ENCODE measurements at places on chromosomes 7 and 10. TPM values are rescaled to one million over a fixed set of nuclear protein-coding genes. Genes with fewer than 3 reads are reported as not detected.
A peak's percentile ranks its signal among the peaks of the same experiment; 100 is the strongest.

The BICC1 gene
- total RNA-seq, result 6.4 TPM

GRCh38 chr10:113463777-113464176, 89.1 kb upstream of the HABP2 start:
- no peak for DNase-seq

DNA sequence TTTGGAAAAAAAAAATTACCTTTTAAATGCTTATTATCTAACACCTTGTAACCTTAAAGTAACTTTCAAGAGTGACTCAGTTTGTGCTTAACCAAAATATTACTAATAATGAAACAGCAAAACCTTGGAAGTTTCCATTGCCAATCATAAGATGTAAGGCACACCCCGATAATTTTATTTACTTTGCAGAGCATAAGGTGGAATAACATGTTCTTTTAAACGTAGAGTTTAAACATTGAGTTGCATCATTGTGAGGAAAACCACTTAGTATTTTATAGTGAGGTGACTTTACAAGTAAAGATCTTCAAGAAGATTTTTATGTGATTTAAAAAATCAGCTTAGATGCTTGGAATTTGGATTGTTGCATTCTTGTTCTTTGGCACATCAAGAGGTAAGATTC, at the start of gene PNLIPRP3:
Gene PNLIPRP3, plus strand, starts transcription at position 177 of the 400 bp plus-strand sequence. Its CDS starts 166 bp downstream, at position 343.
- no peak for DNase-seq

GRCh38 chr10:127968027-127968441, 61.1 kb downstream of the PTPRE start:
- no peak for DNase-seq

DNA sequence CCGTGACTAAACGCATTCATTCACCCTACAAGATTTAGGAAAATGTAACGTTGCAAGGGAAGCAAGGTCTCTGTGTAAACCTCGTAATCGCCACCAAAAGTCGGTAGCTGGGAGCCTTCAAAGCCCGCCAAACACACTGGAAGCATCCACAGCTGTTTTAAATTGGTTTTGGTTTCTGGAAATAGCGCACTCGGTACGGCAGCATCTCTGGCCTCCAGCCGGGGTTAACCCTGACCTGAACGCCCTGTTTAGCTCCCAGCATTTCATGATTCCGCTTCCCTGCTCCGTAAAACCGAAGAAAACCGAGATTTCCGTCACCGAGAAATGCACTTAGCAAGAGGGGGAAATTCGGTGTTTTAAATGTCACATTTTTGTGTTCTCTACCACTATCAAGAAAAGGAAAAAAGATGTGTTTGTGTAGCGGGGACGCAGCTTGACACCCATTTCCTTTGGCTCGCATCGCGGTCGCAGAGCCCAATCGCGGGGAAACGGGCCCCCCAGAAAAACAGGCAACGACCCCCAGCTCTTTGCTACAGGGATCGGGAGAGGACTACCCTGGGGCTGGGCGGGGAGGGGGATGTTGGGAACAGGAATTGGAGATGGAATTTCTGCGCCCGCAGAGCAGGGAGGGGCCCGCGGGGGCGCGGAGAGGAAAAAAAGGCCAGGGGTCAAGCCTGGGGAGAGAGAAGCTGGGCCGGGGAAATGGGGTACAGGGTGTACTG, 646 bp downstream of the SGCE start:
- peak; percentile 26 for DNase-seq

- DNase-seq, result no peak
These were observed 27.4 kb downstream of the EPDR1 start for GRCh38 chr7:37947941-37948210.

The TRDMT1 gene
- 36.7 TPM for total RNA-seq

DNA sequence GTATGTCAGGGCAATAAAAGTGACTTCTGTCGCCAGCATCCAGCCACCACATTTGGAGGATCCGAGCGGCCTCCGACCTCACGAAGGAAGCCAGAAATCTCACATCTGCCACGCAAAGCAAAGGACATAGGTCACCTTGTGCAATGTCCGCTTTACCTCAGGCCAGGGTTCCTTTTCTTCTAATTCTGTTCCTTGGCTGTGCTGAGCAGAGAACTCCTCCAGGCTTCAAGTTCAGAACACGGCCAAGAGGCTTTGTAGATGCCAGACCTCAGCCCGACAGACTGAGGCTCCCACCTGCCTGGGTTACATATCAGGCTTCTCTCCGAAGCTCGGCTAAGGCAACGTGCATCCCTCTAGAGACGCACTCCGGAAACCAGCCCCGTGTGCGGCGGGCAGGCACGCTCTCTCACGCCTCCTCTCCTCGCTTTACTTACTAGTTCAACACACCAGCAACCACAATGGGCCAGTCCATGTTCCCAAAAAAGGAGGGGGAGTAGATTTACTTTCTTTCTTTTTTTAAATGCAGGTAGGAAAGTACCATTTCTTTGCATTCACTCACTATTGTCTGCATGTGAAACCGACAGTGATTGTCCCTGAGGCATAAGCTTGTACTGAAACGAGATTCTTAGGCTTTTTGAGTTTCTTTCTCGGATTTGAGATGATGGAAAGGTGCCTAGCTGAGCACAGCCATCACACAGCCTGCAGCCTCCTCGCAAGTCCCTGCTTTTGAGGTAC, 122.4 kb upstream of the AFAP1L2 start:
- peak; percentile 86 for DNase-seq

The SFRP4 gene
- total RNA-seq, result 2.2 TPM

DNA sequence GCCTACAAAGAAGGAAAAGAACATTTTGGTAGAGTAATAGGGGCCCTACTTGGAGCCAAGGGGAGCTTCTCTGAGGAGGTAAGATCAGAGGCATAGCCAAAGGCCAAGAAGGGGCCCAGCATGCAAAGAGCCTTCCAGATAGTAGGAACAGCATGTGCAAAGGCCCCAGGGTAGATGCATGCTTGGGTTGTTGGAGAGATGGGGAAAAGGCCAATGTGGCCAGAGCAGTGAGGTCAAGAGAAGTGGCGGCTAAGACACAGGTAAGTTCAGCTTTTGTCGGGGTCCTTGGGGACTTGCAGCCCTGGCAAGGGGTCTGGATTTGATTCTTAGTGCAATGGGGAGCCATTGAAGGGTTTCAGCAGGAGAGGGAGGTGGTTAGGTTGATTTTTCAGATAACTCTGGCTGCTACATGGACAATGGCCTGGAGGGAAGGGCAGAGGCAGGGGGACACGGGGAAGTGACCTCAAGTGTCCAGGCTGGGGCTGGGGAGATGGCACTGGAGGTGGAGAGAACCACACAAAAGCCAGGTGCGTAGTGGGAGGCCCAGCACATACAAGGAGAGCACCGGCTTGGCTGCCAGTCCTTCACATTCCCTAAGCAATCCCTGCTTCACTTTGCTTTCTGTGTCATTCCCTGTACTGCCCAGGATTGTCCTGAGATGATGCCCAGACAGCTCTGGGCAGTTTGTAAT, 16.5 kb downstream of the GRID1 start:
- DNase-seq, result no peak

GRCh38 chr7:108327353-108327752, 128.9 kb downstream of the NRCAM start:
- no peak for DNase-seq

The SPDYE5 gene
- total RNA-seq, result not detected

The IFIT2 gene
- total RNA-seq, result 3.4 TPM

The FRAT2 gene
- 7.5 TPM for total RNA-seq

DNA sequence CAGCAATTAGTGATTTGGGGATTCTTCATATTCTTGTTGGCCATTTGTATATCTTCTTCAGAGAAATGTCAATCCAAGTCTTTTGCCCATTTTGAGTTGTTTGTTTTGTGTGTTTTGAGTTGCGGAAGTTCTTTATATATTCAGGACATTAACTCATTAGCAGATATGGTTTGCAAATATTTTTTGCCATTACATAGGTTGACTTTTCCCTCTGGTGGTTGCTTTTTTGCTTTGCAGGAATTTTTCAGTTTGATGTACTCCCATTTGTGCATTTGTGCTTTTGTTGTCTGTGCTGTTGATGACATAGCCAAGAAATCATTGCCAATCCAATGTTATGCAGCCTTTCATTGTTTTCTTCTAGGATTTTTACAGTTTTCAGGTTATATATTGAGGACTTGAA, 63.6 kb upstream of the DNAJC1 start:
- DNase-seq, result no peak

DNA sequence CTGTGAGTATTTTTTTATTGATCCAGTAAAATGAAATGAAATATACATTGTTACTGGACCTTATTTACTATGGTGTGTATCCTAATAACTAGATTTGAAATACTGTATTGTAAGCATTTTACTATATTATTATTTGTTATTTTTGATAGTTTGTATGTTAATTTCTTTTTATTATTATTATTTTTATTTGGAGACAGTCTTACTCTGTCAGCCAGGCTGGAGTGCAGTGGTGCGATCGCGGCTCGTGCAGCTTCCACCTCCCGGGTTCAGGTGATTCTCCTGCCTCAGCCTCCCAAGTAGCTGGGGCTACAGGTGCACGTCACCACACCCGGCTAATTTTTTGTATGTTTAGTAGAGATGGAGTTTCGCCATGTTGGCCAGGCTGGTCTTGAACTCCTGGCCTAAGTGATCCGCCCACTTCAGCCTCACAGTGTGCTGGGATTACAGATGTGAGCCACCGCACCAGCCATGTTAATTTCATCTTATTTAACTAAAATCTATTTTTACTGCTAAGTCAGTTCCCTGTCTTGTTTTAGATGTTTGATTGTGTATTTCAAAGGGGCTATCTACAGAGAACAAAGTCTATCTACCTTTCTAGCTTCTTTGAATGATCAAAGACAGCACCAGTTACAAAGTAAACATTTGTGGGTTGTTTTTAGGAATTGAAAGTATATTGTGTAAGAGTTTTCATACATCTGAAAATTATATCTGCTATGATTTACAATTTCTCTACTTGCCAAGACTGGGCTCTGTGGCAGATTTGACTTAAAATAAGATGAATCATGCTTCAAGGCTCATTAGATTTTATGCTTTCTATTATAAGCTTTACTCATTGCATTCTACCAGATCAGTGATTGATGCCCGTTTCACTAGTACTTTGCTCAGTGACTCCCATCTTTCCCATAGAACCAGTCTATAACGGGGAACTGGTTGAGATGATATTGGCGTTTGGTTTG, 41.6 kb downstream of the CDC123 start:
- DNase-seq, result no peak

The GPR15LG gene
- 0.36 TPM for total RNA-seq

DNA sequence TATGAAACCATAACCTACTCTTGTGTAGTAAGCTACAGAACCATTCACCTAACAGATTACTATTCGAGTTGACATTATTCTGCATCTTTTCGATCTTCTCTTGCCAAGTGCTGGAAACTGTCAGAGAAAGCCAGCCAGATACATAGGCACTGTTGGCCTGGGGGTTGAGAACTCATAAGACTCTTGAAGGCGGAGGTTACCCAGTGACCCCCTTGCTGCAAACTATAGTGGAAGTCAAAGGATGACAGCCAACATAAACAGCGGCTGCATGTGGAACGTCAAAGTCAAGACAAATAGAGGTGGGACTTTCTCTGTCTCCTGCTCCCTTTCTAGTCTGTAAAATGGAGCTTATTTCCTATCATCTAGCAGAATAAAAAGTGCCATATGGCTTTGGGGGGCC, 394.2 kb downstream of the LRMDA start:
- no peak for DNase-seq

DNA sequence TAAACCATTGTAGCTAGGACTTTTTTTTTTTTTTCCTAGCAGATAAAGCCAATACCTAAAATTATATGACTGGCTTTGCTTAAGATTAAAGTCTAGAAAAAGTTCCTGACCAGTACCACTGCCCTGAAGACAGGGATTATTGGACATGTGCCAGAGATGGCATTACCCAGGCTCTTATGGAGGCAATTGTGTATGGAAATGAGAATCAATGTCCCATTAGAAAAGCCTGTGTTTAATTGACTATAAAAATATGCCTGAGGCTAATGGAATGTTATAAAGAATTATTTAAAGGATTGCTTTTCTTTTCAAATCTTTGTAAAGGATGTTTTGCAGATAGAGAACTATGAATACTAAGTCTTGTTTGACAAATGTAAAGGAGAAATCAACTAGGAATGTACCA, 196.7 kb downstream of the ANK3 start:
- no peak for DNase-seq

The MYOZ1 gene
- total RNA-seq, result 0.18 TPM

The MYOF gene
- total RNA-seq, result 8.1 TPM

The GTPBP10 gene
- total RNA-seq, result 18.3 TPM

The GPR37 gene
- 10.7 TPM for total RNA-seq

DNA sequence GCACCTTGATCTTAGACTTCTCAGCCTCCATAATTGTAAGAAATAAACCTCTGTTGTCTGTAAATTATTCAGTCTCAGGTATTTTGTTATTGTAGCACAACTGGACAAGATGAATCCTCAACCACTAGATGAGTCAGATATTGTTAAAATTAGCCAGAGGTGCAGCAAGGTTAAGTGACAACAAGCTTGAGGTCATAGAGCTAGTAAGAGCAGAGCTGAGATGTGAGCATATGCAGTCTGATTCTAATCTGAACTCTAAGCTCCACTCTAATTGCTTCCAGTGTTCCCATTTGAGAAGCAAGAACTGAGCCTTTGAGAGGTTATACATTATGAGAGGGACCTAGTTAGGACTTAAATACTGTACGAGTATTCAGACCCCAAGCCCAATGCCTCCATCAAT, 93.1 kb downstream of the FZD1 start:
- no peak for DNase-seq
